Fibroblast of skin of left biceps (primary cell): ENCODE measurements at places on chromosomes 7 and 10.

- DNase-seq: peak; percentile 46
Observed at GRCh38 chr7:156751319-156751718, 110.7 kb downstream of the RNF32 start.

DNA sequence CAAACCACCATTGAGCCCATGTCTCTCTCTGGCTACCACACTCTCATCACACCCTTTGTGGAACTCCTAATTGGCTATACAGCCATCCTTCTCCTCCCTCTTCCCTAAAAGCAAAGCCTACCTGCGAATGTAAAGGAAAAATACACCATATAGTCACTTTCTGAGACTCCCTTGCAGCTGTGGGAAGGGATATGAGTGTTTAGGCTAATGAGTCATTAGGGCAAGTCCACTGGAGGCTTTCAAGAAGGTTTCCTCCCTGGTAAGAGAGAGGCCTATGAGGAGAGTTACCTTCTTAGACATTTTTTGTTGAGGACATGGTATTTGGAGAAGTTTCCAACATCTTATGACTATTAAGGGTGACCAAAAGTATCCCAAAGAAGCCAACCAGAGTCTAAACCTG is 4.1 kb upstream of the TMEM243 start:
- DNase-seq: no peak

GRCh38 chr7:132097550-132098134 is 478.6 kb downstream of the PLXNA4 start:
- no peak for DNase-seq

- DNase-seq: no peak
Observed at GRCh38 chr7:927031-927671, 27.3 kb downstream of the ADAP1 start.

- DNase-seq: no peak
Observed at GRCh38 chr10:7767209-7767608, 20.6 kb downstream of the KIN start.

GRCh38 chr10:28853195-28853594 is 175.9 kb downstream of the BAMBI start:
- no peak for DNase-seq

DNA sequence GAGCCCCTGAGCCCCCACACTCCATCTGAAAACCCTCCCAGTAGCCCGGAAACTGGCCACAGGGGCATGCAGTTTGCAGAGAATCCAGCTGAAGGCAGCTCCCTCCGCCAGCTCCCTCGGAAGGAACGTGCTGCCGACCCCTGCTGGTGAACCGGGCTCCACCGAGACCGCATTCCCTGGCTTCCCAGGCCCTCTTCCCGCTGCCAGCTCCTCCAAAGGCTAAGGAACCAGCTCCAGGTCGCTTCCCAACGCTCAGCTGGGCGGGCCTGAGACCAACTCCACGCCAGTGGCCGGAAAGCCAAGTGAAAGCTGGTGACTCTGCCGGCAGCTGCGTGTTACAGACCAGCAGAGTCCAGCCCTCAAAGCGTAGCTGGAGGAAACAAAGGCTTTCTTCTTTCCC is 35.8 kb downstream of the GPER1 start:
- peak; percentile 14 for DNase-seq

DNA sequence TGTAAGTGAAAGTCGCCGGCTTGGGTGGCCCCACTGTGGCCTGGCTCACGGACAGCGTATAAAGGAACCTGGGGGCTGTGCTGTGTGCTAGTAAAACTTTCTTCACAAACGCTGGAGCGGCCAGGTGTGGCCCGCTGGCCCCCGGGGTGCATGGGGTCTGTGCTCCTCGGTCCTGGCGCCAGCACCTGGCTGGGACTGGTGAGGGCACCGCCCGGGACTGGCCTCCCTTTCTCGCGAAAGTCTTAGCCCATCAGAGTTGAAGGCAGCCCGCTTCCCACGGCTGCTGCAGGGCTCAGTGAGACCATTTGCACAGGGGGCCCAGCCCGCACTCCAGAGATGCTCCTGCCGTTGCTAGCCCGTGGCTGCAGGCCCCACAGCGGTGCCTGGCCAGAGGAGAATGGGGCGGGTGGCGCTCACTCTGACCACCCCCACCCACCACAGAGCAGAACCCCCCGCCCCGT is 5.8 kb downstream of the PWWP2B start:
- no peak for DNase-seq

DNA sequence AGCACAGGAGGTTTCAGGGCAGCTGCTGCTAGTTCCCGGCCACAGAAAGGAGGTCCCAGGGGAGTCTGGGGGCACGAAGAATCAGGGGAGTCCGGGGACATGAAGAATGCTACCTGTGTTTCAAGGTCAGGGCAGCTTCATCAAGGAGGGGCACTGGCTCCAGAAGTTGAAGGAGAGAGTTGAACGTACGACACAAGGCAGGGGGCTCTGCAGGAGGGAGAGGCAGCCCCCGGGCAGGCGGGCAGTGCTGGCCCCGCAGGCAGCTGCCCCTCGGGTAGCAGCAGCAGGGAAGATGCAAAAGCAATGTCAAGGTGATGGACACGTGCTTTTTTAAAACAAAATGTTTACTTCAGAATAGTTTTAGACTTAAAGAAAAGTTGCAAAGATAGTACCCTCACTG is 134.7 kb upstream of the RNF32 start:
- DNase-seq: no peak

DNA sequence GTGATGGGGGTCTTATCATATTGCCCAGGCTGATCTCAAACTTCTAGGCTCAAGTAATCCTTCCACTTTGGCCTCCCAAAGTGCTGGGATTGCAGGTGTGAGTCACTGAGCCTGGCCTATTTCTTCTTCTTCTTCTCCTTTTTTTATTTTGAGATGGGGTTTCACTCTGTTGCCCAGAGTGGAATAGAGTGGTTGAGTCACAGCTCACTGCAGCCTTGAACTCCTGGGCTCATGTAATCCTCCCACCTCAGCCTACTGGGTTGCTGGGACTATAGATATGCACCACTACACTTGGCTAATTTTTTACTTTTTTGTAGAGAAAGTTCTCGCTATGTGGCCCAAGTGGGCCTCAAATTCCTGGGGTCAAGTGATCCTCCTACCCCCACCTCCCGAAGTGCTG is 124.3 kb downstream of the SKIDA1 start:
- no peak for DNase-seq

GRCh38 chr7:16404636-16405035 is 16.7 kb downstream of the CRPPA start:
- DNase-seq: no peak

GRCh38 chr10:129421399-129422010 is 45.5 kb upstream of the MGMT start:
- DNase-seq: no peak

DNA sequence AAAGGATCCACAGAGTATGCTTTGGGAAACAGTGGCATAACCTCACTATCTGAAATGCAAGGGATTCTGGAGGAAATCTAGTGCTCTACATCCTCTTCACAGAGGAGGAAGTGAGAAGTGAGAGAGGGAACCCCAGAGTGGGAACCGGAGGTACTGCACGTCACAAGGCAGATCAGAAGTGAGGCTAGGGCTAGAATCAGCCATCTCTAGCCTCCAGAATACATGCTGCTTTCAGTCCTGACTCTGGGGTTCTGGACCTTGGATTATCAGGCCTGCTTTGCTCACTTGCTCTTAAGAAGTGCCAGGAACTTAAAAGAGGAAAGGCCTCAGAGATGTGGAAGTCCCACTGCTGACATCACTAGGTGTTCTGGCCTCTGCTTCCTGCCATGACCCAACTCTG is 25.7 kb downstream of the ZNF503 start:
- DNase-seq: no peak

GRCh38 chr7:2887816-2888215 is 43.7 kb upstream of the GNA12 start:
- DNase-seq: no peak

DNA sequence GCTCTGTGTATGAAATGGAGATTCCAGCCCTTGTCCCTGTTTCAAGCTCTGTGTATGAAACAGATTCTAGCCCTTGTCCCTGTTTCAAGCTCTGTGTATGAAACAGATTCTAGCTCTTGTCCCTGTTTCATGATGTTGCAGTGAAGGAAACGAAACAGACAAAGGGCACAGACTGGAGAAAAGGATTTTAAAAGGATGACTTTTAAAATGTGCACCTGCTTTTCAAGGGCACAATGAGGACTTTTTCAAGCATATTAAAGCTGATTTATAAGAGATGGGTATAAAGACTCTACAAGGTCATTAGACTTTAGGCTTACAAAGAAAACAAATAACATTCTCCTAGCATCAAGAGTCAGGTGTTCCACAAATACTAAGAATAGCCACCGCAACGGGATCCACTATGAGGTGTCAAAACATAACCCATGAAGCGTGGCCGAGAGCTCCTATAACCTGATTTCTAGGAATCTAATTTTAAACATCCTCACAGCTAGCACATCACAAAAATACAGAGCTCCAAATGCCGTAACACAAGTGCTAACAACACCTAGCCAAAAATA is 29.0 kb downstream of the DIP2C start:
- no peak for DNase-seq

GRCh38 chr10:68185085-68185484 is 46.8 kb downstream of the ATOH7 start:
- no peak for DNase-seq

DNA sequence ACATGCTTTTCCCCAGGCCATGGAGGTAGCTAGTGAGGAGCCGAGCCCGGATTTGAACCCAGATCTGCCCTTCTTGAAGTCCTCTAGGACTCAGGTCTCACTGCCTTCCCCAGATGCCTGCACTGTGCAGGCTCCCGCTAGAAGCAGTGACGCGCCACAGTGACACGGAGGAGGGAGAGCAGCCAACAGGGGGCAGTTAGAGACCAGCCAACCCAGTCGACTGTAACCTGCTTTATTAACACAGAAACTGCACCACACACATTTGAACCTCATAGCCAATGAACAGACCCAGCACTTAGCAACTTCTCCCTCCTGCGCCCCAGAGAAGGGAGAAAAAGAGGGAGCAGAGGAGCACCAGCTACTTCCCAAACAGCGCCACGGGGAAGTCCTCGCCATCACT is 27.4 kb downstream of the PILRA start:
- DNase-seq: no peak

DNA sequence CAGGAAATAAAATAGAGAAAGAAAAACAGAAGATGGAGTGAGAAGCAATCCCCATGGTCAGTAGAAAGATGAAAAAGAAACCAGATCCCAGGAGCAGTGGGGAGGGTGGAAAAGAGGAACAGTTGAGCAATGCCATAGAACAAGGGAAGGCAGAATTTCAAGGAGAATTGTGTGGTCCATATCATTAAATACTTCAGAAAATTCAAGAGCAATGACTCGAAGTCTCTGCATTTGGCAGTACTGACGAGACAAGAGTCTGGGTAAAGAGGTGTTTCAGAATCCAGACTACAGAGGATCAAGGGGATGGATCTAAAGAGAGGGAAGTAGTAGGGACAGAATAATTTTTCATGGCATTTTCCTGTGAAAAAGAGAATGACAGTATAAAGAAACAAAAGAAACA is 512.6 kb downstream of the PHTF2 start:
- DNase-seq: no peak

GRCh38 chr7:148940702-148941597 is 56.9 kb upstream of the EZH2 start:
- peak; percentile 74 for DNase-seq

- no peak for DNase-seq
Observed at GRCh38 chr7:5780801-5781496, 514 bp downstream of the RNF216 start.

- no peak for DNase-seq
Observed at GRCh38 chr10:34260904-34261303, 554.2 kb downstream of the PARD3 start.

DNA sequence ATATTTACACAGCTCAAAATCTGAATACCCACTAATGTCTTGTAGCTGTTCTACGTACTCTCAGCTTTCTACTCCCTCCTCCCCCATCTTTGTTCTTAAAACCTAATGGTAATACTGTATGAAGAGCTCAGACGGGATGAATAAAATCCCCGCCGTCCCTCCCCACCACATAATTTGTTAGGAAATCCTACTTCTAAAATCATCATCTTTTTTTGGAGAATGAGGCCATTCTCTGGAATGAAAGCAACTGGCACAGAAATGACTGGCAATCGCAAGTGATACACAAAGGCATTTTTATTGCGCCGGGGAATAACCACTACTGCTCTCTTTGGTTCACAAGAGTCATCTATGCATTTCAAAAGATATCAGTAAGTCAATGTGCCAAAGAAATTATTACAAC is 27.3 kb downstream of the SLC35B4 start:
- no peak for DNase-seq

DNA sequence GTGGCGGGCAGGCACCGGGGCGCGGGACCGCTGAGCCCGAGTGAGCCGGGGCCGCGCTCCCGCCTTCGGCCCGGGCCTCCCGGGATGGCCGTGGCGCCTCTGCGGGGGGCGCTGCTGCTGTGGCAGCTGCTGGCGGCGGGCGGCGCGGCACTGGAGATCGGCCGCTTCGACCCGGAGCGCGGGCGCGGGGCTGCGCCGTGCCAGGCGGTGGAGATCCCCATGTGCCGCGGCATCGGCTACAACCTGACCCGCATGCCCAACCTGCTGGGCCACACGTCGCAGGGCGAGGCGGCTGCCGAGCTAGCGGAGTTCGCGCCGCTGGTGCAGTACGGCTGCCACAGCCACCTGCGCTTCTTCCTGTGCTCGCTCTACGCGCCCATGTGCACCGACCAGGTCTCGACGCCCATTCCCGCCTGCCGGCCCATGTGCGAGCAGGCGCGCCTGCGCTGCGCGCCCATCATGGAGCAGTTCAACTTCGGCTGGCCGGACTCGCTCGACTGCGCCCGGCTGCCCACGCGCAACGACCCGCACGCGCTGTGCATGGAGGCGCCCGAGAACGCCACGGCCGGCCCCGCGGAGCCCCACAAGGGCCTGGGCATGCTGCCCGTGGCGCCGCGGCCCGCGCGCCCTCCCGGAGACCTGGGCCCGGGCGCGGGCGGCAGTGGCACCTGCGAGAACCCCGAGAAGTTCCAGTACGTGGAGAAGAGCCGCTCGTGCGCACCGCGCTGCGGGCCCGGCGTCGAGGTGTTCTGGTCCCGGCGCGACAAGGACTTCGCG is 534 bp downstream of the FZD9 start:
- no peak for DNase-seq

DNA sequence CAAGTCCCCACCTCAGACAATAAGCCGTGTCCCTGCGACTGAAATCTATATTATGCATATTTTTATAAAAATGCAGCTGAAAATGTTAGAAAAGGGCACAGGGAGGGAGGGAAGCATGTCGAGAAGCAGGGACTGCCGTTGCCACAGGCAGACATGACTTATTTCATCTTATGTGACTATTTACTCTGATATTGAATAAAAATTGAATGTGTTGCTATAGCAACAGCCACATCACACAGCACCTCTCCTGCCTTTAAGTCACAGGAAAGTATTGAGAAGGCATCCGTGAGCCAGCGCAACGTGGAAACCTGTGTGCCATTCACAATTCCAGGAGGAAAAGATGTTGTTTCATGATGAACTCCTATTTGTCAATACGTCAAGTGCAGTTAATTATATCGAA is 549.5 kb downstream of the DNAJB6 start:
- no peak for DNase-seq
